ENCODE measurements at places on chromosomes 6 and 20.

DNA sequence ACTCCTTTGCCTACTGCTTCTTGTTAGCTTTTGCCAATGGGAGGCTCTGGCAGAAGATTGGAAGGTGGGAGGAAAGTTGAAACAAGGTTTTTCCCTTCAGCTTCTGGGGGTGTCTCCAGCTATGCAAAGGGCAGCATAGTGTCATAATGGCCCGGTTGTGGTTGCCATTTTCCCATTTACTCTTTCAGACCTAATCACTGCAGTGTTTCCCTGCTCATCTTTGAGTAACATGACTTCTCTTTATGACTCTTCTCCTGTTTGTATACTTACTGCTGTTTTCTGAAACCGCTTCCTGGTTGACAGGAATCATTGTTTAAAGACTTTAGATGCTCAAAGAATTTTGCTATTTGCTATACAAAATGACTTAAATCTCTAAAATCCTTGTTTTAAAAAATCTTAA lies 19.9 kb downstream of the NRN1 start:
- peaks cover 58% of the 10 kb centered on the region for H3K27me3 ChIP-seq
- H3K36me3 ChIP-seq = no peaks in the 10 kb centered on the region
- no peak overlapping the region for H3K4me3 ChIP-seq
- no peak overlapping the region for H3K27ac ChIP-seq

- DNase-seq = no peak
- no peak overlapping the region for H3K27ac ChIP-seq
- H3K4me3 ChIP-seq = no peak overlapping the region
- no peaks in the 10 kb centered on the region for H3K36me3 ChIP-seq
- H3K27me3 ChIP-seq = peaks cover 3% of the 10 kb centered on the region
Measured at GRCh38 chr6:6169141-6169540, 151.3 kb downstream of the F13A1 start.

DNA sequence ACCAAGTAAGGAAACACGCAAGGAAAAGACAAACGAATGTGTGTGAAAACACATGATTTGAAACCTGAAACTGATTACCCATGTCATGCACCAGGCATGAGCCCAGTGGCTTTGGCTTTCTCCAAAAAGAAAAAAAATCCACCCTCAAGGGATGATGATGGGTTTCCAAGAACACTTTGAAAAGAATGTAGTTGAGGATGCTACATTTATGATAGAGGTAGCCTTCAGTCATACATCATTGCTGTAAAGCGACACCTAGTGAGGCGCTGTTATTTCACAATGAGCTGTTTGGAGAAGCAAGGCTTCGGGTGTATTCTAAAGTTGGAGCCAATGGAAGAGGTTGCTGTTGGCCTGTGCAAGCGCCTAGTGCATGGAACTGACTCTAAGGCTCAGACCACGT lies 124.9 kb downstream of the SCML4 start:
- H3K4me3 ChIP-seq = no peak overlapping the region
- H3K36me3 ChIP-seq = no peaks in the 10 kb centered on the region
- DNase-seq = no peak

DNA sequence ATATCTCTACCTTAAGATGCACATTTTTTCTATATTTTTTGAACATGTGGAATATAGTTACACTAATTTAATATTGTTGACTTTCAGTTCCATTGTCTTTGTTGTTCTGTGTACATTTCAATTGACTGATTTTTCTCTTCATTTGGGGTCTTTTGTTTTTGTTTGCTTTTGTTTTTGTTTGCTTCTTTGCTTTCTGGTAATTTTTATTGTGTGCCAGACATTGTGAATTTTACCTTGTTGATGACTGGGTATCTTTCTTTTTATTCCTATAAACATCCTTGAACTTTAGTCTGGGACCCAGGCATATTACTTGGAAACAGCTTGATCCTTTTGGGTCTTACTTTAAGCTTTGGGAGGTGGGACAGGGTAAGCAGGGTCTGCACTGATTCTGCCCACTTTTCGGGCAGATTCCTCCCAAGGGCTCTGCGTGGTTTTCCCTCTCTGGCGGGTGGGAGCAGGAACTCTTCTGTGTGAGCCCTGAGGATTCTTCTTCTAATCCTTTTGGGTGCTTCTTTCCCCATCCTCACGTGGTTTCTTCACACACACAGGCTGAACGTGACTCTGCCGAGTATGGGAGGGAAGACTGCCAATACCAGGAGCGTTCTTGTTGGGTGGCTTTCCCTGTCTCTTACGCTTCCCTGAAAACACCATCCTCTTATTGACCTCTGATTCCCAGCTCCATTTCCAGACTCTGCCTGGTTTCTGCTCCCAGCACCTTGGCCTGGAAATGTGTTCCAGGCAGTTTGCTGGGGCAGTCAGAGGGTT lies 200.5 kb downstream of the ARID1B start:
- peak overlapping the region; percentile 22 for H3K27ac ChIP-seq
- H3K36me3 ChIP-seq = peaks cover 3% of the 10 kb centered on the region
- no peaks in the 10 kb centered on the region for H3K27me3 ChIP-seq
- peaks cover 98% of the 10 kb centered on the region for H3K4me1 ChIP-seq
- DNase-seq = no peak
- H3K4me3 ChIP-seq = peak overlapping the region; percentile 77

- DNase-seq = no peak
- H3K4me3 ChIP-seq = no peak overlapping the region
- H3K4me1 ChIP-seq = no peaks in the 10 kb centered on the region
- no peak overlapping the region for H3K27ac ChIP-seq
Measured at GRCh38 chr20:52231230-52231746, 39.7 kb upstream of the ZFP64 start.

All from naive B cell (primary cell).